ENCODE measurements at places on chromosomes 5 and 9.

DNA sequence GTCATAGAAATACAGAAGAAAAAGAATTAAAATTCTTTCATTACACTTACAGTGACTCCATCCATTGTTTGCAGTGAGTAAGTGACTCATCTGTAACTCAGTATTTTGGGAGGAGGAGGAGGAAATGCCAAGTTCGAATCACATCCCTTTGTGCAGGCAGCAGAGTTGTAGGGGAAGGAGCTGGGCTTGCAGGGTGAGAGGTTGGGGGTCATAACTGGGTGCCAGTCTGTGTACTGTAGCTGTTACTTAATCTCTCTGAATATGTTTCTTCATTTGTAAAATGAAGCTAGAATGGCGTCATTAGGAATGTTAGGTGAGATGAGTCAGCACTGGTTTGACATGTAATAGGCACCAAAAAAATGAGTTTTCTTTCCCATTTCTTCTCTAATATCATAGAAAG lies 235.7 kb upstream of the ADAMTSL1 start:
- no peak for DNase-seq

GRCh38 chr9:121556580-121556979 lies 56.9 kb upstream of the GGTA1 start:
- no peak for DNase-seq

GRCh38 chr5:133403741-133404364 lies 208.5 kb downstream of the FSTL4 start:
- no peak for DNase-seq

GRCh38 chr5:160230686-160231527 lies 1.6 kb downstream of the FABP6 start:
- DNase-seq: no peak

GRCh38 chr5:54173251-54173650 lies 137.1 kb downstream of the ARL15 start:
- no peak for DNase-seq

DNA sequence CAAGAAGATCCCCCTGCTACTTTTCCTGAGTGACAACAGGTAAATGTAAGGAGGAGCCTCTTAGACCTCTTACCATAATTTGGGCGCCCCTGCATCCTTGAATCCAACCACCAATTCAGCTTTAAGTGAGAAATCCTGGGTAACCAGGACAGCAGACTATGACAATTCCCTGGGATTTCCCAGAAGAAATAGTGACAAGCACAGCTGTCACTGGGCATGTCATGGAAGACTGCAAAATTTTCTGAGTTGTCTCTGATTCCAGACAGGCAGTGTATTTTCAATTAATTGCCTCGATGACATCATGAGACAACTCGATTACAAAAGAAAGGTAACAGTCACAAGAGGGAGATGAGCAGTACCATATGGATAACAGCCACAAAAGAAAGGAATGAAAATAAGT lies 256.9 kb downstream of the BNC2 start:
- no peak for DNase-seq

DNA sequence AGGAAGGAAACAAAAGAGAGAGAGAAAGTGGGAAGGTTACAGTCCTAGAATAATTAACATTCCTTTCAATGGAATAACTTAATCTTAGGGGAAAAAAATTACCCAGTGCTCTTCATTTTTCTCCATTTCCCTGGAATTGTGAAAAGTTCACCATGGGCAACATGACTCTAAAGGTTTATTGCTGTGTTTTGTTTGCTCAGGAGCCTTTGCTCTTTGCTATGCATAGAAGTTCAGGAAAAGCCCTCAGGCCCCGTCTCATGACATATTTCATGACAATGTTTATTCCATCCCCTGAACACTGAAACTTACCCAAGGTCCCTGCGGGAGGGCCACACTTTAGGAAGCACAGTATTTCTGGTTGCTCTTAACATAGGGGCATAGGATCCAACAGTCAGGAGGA lies 9.8 kb upstream of the CTSL start:
- DNase-seq: no peak

- no peak for DNase-seq
These were observed 20.3 kb downstream of the OSTF1 start for GRCh38 chr9:75108571-75108970.

DNA sequence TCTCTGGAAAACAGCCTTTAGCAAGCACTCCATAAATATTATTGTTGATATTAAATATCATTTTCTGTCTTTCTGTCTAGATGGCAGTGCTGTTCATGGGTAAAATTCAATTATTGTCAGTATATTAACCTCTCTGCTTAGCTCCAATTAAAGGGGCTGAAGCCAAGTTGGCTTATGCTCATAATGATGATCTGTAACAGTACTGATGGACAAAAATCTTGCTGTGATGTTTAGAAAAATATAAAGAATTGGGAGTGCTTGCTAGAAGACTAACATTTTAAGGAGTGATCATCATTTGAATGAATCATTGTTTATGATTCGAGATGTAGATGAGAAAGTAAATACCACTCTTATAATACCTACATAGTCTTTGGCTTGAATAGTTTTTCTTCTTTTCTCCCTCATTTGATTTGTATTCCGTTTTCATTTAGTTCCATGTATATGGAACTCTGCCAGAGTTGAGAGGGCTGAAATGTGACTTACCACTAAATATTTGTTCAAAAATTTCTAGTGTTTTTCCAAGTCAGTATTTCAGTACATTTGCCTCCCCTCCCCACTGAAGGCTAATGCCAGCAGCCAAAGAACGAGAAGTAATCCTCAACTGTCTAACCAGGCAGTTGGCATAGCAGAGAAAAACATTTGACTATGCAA lies 538.3 kb downstream of the CSNK1G3 start:
- DNase-seq: no peak

DNA sequence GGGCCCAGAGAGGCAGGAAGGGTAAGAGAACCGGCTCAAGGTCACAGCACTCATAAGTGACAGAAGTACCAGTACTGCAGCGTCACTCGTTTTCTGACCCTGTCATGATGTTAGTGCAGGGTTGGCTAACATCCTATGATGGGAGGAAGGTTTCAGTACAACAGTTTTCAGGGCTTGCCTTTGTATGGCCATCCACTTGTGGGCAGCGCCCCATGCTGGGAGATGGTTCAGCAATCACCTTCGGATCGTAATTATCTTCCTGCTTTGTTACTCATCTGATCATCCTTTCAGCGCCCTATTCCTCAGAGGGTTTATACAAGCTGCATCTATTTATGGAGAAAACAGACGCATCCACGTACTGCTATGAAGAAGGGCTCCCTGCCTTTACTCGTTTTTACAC lies 2.4 kb downstream of the MAP1B start:
- DNase-seq: peak; percentile 78

DNA sequence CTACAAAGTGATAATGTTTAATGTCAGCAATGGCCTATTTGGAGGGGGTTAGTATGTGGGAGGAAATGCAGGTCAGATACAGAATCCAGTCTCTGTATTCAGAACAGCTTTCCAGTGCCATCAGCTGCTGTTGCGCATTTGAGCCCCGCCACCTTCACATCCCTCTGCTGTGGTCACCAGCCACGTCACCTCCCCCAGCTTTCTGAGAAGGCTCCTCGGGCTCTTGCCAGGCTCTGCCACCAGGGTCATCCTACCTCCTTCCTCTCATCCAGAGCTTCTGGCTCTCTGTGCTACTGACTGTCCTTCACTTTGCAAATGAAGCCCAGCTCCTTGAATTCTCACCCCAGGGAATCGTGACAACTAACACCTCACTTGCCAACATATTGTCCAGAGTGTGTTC lies 138.8 kb downstream of the PIK3R1 start:
- DNase-seq: no peak

DNA sequence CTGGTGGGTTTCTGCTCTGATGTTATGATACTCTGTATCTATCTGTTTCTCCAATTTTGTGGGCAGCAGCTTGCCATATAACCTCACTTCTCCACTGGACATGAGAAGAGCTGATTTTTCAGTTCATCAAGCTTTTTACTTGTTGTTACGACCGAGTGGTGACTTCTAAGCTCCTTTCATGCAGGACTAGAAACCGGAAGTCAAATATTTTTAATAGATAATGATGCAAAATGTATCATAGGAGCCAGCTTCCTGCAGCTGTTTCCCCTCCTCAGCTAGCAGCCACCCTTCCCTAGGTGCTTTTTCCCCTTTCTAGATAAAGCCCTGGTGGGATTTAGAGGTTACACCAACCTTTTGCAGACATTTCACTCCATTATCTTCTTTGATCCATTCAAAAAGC lies 17.0 kb upstream of the ADAM19 start:
- no peak for DNase-seq

DNA sequence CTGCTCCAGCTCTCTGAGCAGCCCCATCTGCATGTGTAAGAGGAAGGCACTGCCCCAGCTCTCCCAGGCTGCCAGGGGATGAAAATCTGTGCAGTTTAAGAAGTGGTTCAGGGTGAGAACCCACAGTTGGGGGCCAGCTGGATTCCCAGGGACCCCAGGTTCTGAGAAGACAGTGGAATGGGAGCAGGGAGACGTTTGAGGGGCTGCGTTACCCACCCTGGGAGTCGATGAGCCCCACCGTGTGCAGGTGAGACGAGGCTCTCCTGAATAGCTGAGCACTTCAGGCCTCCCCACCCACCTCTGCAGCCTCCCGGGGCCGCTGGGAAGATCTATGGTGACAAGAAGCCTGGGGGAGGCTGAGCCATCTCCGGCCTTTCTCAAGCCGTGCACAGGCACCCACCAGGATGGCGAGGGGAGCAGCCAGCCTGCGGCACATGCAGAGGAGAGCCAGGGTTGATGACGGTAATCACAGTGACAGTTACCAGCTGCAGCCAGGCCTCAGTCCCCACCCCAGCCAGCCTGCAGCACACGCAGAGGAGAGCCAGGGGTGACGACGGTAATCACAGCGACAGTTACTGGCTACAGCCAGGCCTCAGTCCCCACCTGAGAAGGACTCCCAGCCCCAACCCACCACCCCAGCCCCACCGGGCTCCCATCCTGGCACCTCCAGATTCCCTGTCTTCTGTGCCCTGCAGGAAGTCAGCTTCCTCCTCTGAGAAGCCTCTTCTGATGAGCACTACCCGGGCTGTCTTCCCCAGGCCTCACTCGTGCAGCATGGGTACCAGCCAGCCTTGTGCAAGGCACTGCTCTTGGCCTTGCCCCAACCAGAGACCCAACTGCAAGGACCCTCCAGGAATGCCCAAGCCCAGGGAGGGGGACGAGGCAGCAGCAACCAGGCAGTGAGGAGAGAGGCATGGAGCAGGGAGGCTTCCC lies 150.8 kb upstream of the PPP1R26 start:
- DNase-seq: no peak

DNA sequence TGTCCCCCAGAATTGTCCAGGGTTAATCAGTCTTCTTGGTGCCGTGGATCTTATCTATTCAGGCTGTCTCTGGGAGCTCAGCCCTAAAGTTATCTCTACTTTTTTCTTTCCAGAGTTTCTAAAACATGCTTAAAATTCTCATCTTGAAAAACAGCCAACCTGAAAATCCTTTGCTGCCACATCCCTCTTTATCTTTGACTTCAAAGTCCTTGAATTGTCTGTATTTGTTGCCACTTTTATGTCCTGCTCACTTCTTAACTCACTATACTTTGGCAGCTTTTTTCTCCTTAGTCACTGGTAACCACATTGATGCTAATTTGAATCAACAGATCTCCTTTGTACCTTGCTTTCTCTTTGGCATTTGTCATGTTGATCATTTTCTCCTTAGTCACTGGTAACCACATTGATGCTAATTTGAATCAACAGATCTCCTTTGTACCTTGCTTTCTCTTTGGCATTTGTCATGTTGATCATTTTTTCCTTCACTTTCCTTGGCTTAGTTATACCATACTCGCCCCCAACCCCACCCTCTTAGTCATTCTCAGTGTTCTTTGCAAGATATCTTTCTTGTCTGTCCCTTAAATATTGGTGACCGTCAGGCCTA lies 8.5 kb downstream of the DMXL1 start:
- DNase-seq: no peak

GRCh38 chr5:146690880-146691355 lies 174.9 kb upstream of the GPR151 start:
- DNase-seq: no peak

DNA sequence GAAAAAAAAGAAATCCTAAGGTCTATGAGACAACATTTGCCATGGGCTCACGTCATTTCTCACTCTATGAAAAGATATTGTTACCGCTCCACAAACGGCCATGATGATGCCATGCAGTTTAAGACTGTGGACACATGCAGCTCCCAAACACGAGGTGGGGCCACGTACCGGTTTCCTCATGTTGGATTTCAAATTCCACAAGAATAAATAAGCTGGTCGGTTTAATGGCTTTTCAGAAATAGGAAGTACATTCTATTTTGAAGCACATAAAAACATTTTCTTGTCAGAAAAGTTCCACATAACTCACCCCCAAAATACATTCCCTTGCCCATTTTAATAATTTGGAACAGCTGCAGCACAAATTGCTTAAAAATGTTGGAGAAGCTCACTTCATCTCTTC lies 130.6 kb downstream of the MYO10 start:
- no peak for DNase-seq

DNA sequence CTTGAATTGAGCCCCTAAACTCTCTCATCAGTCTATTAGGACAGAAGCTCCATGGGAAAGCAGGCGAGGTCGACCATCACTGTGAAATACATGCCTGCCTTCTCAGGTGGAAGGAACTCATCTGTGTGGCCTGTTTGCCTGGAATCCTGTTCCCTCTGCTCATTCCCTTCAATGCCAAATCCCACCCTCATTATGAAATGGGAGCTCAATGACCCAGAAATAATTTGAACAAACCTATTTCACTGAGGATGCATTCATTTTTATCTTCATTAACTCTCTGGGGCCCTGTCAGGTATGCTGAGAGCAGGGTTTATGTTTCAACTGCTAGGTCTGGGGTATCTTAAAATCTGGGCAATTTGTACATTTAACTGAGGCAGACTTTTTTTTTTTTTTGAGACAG lies 142.2 kb downstream of the MED27 start:
- DNase-seq: no peak

DNA sequence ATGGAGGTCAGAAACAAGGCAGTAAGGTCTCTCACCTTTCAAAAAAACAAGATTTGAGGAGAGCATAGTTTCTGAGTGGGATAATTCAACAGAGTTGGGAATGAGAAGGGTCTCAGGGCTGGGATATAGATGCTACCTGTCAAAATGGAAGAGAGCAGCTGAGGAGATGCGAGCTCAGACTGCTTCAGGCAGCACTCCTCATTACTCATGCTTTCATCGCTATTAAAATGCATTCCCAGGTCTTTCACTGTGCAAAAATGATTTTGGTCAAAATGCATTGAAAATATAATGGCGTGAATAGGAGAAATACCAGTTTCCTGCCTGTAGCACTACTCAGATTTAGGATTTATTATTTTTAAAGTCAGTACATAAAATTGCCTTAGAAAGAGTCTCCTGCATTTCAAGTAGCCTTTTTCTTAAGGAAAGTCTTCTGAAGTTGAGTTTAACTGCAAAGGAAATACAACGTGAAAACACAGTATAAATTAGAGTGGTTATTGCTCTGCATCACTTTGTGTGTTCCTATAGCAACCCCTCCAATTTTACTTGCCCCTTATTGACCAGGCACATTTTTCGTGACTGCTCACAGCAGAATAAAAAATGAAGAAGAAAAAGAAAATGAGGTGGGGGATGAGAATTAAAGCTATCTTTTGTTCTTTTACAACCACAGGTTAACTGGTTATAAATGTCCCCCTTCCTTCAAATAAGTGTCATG lies 724.8 kb upstream of the SEMA6A start:
- no peak for DNase-seq

- no peak for DNase-seq
These were observed 369.7 kb downstream of the TUSC1 start for GRCh38 chr9:25308549-25308948.

GRCh38 chr9:36136894-36137391 lies 410 bp downstream of the GLIPR2 start:
- DNase-seq: no peak
